ENCODE measurements at places on chromosomes 5 and 9.

- peak; percentile 2 for DNase-seq
These were observed 105.5 kb downstream of the PJA2 start for GRCh38 chr5:109304309-109304708.

- DNase-seq = no peak
These were observed 35.2 kb downstream of the YIPF5 start for GRCh38 chr5:144135113-144135762.

- DNase-seq = no peak
These were observed 23.8 kb downstream of the MACROH2A1 start for GRCh38 chr5:135375040-135375793.

DNA sequence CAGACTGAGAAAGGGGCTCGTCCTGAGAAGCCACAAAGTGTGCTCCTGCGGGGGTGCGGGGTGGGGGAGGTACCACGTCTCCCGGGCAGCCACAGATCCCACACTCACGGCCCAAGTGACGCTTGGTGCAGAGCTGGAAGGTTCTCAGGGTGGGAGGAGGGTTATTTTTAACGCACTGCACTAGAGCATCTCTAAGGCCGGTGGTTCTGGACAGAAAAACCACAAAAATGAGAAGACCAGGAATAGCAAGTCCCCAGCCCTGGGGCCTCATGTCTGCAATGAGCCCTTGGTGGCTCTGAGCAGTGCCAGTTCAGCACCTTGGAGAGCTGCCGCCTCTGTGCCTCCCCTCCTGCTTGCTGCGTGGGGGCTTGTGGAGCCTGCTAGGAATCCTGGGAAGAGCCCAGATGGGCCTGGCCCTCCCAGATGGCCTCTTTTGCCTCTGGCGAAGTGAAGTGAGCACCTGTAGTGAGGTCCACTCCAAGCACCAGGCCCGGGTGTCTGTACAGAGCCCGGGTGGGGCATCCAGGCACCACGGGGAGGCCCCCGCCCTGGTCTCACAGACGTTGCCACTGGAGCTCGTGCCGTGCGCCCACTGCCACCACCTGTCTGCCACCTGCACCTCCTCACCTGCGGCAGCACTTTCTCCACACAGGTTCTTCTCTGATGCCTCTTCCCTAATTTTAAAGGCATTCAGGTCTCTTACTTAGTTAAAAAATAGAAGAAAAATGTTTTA, 48.9 kb upstream of the CACNA1B start:
- no peak for DNase-seq

- DNase-seq = no peak
These were observed 1123.7 kb upstream of the C9orf72 start for GRCh38 chr9:28696960-28697359.

DNA sequence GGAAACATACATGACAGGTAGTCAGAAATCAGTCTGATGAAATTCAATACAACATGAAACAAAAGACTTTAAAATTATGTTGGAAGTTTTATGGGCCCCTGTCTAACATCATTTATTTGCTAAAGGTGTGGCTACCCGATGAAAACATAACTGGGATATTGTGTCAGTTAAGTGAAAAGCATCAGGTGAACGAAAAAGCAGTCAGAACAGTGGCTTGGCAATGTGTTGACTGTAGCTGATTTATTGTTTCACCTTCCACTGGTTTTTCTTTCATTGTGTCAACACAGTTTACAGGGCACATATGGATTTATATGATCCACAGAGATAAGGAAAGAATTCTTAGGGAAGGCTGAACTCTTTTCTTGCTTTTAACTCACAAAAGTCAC, 429.6 kb upstream of the ZNF608 start:
- no peak for DNase-seq

DNA sequence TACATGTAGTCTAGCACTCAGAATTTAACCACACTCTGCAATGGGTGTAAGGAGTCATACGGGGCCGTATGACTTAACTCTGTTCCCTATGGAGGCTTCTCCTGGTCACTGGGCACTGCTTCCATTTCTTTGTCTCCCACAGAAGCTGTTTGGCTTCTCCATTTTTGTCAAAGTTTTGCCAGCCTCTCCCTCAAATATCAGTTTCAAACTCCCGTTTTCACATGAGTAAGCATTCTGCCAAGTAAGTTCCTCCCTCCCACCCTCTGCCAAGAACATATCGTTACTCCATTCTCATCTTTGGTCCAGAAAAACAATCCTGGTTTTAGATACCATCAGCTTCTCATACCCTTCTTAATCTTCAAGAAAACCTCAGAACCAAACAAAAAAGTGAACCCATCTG, 6.1 kb downstream of the AFAP1L1 start:
- DNase-seq = no peak

GRCh38 chr5:34587355-34588241, 68.5 kb upstream of the RAI14 start:
- DNase-seq = no peak

DNA sequence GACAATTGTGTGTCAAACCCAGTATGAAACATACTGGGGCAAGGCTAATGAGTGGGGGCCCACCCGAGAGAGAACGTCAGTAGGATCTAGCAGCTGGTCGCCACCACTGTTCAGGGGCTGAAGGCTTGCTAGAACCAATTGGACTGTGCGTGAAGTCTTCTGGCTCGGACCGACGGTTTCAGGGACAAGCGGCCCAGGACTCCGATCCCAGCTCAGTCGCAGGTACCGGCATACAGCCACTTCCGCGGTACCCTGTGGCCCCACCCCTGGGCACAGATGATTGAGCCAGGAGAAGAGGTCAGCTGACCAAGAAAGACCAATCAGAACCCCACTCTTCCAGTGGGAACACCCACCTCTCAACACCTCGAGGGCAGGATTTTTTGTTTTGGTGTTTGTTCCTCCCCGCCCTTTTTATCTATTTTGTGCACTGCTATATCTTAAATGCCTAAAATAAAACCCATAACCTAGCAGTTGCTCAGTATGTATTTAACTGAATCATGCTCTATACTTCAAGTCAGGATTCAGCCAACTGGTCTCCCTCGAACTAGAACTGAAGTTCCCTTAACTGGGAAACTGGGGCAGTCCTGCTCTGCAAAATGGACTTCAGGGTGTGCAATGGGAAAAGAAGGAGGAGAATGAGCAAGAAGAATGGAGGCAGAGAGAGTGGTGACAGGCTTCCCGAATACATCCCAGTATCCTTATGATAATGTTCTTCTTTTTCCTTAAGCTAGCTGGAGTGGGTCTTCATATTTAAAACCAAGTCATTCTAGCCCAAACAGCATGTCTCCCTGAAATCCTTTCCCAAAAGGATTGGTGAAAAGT, 21.1 kb upstream of the CPEB4 start:
- DNase-seq = no peak

DNA sequence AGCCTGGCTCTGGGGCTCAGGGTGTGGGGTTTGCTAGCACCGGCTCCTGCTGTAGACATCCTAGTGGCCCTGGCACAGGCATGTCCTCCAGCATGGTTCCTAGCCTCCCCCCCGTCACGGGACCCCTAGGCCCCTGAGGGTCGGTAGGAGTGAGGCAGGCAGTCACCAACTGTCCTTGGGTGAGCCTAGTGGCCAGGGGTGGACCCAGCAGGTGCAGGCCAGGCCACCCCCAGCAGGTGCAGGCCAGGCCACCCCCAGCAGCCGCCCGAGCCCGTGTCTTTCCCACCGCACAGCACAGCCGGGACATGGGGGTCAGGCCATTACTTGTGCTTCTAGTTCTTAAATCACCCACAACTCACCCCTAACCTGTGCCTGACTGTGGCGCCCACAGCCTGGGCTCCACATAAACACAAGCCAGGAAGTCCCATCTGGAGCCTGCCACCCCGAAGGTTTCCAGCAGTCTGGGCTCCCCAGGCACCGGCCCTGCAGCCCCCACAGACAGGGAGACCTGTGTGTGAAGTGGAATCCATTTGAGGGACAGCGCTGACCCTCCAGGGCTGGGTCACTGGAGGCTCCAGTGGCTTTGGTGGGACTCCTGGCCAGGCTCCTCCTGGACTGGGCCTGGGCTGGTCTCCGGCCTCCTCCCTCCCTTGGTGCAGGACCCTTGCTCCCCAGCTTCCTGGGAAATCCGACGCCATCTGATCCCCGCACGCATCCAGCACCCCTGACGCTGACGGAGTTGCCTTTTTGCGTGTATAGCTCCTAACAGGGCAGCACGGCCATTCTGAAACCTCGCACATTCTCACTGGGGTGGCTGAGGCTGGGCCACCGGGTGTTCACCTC, 114.1 kb upstream of the LPCAT1 start:
- DNase-seq = no peak

DNA sequence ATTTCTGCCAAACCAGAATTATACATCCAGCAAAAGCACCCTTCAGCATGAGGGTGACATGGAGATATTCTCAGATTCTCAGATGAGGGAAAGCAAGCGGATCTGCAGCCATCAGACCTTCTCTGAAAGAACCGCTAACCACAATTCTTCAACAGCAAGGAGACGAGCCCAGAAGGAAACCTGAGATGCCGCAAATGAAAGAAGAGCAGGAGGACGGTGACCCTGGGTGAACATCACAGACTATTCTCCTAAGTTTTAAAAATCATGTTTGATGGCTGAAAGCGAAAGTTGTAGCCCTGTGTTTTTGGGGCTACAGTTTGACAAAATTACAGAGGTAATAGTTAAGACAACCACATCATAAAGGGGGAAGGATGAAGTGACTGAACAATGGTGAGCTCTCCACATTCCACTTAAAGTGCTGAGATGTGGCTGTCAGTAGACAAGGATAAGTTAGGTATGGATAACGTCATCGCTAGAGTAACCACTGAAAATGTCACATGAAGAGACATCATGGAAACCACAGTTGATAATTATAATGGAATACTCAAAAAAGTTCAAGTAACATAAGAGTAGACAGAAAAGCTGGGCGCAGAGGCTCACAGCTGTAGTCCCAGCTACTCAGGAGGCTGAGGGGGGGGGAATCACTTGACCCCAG, 31.5 kb upstream of the NSMF start:
- DNase-seq = no peak

DNA sequence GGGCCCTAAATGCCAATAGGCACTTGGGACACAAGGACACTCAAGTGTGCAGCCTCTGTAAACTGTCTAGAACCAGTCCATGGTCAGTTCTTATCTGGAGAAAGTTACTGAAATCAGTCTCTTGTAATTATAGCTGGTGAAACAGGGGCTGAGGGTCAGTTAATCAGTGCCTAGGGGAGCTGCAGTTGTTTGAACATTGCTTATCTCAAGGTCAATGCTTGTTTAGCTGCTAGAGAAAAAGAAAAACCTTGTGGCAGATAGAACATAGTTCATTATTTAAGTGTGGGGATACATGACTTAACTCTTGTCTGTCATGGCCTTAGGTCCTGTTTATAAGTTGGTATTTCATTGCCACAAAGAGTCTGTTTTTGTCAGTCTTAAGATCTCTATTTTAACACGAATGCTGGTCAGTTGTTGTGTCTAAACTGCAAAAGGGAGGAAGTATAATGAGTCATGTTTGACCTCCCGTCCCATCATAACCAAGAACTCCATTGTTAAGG, 108.0 kb downstream of the STARD4 start:
- no peak for DNase-seq

DNA sequence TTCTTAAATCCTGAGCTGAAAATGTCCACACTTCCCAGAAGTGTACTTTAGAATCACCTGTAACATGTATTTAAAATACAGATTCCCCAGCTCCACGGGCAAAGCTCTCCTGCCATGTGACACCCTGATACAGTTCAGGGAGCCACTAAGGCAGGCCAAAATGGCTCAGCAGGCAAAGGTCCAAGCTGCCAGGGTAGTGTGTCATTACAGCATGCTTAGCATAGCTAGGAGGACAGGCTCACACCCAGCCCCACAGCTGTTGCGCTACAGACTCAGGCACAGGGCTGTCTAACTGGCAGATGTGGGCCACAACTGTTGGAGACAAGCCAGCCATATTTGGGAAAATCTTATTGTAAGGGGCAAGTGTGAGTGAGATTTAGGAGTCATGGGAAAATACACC, 73.0 kb downstream of the C9orf85 start:
- DNase-seq = peak; percentile 33

DNA sequence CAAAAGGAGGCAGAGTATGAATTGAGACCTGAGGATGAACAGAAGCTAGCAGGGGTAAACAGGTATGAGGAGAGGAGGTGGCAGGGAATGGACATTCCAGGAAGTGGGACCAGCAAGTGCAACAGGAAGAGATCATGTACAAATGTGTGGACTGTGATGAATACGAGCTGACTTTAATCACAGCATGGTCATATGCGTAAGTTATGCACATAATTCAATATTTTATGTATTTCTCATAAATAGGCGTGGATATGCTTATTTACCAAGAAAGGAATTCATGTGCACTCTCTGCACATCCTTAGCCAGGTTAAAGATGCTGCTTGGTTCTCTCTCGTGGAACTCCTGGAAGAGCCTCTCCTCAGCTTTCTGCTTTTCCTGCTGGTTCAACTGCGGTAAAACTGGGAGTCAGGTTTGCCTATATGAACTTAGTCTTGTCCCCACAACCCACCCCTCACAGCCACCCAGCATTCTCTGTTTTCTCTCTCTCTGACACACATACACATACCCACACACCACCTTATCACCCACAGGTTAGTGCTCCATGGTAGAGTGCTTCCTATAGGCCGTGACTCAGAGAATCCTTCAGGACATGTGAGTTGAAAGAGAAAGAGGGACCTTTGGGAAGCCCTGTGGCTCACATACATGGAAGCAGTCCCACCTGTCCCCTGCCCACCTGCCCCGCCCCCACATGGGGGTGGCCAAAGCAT, 35.7 kb downstream of the TRPC7 start:
- DNase-seq = no peak

DNA sequence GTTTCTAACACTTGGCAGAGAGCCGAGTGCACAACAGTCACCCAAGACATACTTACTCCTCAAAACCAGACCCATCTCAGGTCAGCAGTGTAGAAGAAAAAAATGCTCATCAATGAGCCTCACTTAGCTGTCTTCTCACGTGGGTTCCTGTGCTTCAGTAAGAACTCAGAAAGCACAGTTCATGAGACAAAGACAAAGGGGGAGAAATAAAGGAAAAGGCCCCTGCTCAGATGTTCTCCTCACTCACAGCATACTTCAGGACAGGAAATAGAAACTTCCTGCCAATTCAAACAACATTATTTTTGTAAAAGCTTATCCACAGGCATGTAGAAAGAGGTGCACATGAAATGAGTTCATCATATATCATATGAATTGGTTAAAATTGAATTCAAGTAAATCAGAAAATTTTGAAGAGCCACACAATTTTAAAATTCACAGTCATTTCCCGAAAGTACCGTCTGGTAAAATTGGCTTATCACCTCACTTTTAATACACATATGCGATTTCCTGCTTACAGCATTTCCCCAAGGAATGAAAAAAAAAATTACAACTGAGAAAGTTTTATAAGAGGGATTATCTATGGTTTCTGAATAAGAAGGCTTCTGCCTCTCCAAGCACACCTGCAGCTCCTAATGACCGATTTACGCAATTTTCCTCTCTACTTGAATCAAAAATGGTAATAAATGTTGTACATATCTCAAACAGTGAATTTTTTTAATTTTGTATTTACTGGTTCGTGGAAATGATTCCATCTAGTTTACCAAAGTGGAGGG, 328.3 kb downstream of the TMEM167A start:
- no peak for DNase-seq

DNA sequence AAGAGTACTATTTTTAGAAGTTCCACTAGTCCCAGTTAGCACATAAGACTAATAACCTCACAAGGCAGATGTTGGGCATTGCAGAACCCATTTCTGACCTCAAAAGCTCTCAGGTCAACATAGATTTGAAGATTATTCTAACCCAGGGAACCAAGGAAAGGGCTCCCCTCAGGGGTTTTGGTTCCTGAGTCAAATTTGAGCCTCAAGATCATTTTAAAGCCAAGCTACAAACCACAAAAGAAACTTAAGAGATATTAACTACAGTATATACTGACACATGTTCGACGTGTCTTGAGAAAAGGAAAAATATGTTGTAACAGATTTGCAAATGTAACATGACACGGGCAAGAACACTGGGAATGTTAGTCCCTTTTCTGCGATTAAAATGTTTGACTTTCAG, 88.6 kb downstream of the GNAQ start:
- DNase-seq = no peak

Data from left lung (tissue), 14 donors.